Tibial nerve (tissue), 4 donors: ENCODE measurements at places on chromosomes 5 and 9.

DNA sequence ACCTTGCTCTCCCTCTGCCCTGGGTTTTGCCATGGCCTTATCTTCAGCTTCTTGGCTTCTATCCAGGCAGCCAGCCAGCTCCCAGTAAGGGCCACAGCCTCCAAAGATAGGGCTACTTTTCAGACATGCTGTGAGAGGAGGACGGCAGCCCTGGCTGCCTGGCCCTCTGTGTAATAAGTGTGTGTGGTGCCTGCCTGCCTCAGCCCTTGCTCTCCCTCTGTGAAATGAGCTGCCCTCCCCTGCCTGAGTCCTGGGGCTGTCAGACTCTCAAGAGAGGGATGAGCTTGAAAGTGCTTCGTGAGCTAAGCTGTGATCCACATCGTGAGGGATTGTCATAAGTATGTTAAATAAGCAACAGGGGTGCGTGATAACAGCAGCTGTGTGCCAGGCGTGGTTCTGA, 8.1 kb downstream of the NDST1 start:
- no peak for DNase-seq

GRCh38 chr9:128118971-128119665, 8.4 kb downstream of the PTGES2 start:
- DNase-seq: no peak

- DNase-seq: no peak
Measured at GRCh38 chr5:116084287-116084691, 536 bp upstream of the COMMD10 start.

GRCh38 chr5:57684299-57684702, 201.7 kb upstream of the ACTBL2 start:
- no peak for DNase-seq

GRCh38 chr9:89808756-89809181, 204.0 kb downstream of the GADD45G start:
- no peak for DNase-seq

DNA sequence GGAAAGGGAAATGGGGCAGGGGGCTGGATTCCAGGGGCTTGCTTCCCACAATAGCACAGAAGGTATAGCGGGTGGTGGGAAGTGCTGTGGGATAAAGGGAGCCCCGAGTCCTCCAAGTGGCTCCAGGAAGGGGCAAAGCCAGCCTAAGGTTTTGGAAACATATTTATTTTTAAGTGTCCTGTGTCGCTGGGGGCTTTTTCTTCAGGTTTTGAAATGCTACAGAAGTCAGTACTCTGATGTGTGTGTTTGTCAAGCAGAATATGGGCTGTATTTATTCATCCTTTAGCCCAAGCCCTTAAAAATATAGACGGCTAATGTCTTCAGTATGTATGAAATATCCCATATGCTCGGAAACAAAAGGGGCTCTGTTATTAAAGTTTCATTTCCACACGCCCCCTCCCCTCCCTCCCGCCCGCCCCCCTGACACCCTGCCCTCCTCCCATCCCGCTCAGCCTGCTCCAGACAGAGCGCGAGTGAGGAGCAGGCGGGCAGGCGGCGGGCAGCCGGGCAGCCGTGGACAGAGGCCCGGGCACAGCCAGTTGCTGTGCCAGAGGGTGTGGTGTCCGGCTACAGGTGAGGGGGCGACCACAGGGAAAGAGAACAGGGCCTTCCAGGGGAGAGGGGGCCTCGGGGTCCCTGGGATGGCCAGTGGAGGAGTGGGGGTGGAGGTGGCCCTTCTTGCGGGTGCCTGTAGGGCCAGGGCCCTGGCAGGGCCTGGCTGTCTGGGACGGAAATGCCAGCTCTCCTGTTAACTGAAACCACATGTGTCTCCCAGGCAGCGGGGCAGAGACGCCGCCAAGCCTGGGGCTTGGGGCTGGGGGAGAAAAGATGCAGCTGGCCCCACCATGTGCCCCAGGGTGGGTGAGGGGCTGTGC, 39.6 kb upstream of the SYNPO start:
- DNase-seq: no peak

GRCh38 chr5:176700239-176700847, 53.1 kb downstream of the TSPAN17 start:
- DNase-seq: no peak

DNA sequence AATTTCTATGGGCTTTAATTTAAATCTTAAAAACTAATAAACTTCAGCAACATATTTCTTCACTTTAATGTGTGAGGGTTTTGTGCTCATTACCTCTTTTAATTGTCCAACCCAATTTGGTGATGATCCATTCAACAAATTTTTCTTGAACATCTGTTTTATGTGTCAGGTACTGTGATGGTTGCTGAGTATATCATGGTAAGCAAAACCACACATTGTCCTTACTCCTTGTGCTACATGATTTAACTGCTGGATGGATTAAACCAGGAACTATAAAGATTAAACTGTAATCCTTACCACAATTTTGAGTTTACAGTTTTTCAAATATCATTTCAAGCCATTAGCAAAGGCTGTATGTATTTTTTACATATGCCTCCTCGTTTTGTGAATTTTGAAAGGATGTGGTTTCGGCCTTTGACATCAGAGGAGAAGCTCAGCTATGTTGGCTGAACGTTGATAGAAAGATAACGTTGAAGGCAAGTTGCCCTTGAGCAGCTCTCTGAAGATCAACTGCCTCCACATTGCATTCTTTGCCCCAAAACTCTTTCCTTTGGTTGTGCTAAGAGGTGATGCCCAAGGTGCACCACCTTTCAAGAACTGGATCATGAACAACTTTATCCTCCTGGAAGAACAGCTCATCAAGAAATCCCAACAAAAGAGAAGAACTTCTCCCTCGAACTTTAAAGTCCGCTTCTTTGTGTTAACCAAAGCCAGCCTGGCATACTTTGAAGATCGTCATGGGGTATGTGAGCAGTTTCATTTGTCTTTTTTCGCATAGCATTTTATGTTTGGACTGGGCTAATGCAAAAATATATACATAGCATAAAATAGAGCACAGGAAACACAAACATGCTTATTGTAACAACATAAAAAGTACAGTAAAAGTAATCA, at the start of gene ITK:
Gene ITK (plus strand): TSS at position 467 of the 891 bp plus-strand sequence. CDS start 138 bp downstream, at position 605.
- DNase-seq: no peak

- DNase-seq: no peak
Measured at GRCh38 chr9:93900971-93901861, 53.9 kb downstream of the BARX1 start.

GRCh38 chr5:132099076-132099748, 25.6 kb downstream of the CSF2 start:
- no peak for DNase-seq

DNA sequence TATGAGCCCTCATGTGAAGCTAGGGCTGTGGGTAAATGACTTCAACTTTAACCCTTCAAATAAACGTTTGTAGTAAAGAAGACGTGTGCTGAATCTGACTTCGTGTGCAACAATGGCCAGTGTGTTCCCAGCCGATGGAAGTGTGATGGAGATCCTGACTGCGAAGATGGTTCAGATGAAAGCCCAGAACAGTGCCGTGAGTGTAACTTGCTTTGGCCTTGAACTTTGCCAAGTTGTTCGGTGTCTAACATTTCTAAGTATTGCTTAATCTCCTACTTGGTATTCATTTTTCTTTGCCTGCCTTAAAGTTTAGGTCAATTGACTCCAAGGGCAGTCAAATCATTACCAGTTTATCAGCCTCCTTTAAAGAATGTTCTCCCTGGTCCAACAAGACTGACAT, 18.2 kb downstream of the VLDLR start:
- DNase-seq: no peak

- no peak for DNase-seq
Measured at GRCh38 chr5:122772446-122772845, 2.4 kb upstream of the SNX2 start.

DNA sequence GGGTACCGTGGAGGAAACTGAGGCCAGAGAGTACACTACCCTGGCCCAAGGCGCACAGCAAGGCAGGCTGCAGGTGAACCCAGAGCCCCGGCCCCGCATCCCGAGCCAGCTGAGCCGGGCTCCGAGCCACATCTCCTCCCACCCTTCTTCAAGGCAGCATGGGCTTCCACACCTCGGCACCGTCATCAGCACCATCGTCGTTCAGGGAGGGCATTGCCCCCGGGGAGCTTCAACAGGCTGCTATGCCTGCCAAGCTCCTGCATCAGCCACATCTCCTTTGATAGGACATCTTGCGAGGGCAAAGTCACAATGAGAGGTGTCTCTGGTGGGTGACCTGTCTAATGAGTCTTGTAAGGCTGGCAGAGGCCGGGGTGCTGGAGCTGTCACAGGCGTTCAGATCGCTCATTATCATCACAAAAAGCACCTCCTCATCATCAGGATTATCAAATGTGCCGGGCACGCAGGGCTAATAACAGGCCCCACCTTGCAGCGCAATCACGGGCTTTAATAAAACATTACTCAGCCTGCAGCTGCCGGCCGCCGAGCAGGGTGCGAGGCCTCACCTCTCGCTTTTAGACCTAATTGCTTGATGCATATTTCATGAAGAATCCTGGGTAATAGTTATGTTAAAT, 20.0 kb upstream of the SLC25A51 start:
- no peak for DNase-seq

- DNase-seq: no peak
Measured at GRCh38 chr9:92564504-92564903, 28.7 kb upstream of the ECM2 start.
